ENCODE measurements at places on chromosomes 6 and 20. TPM values are rescaled to one million over a fixed set of nuclear protein-coding genes. Genes with fewer than 3 reads are reported as not detected.

The SLC22A2 gene
- total RNA-seq = not detected

The FAXC gene
- 8.5 TPM for total RNA-seq

The SNX9 gene
- total RNA-seq = 26.4 TPM

The FAM217A gene
- not detected for total RNA-seq

The ENPP4 gene
- total RNA-seq = 2.3 TPM

The PKIB gene
- total RNA-seq = 89.3 TPM

The TRAM2 gene
- total RNA-seq = 9.6 TPM

The GGTLC1 gene
- total RNA-seq = not detected

DNA sequence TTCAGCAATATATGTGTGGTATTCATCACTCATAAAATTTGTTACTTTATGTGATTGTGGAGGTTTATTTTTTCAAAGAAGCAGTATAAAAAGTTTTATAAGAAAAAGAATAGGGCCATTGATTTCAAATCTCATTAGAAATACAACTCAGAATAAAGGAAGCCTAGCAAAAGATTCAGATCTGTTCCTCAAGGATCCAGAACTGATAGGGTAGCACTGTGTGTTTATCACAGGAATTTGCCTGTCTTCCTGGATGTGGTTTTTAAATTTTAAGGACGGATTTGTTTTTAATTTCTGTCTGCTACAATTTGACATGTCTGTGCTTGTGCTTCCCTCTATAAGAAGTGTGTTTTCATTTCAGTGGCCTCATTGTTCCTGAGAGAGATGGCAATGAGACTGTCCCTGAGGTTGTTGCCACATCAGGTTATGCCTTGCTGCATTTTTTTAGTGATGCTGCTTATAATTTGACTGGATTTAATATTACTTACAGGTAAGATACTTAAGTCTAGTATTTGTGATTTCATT, 74.6 kb downstream of the ATRN start:
- no peak for DNase-seq

GRCh38 chr6:10954590-10955010, 67.7 kb downstream of the SYCP2L start:
- peak; percentile 18 for DNase-seq

GRCh38 chr6:113427617-113428016, 429.5 kb upstream of the MARCKS start:
- no peak for DNase-seq

DNA sequence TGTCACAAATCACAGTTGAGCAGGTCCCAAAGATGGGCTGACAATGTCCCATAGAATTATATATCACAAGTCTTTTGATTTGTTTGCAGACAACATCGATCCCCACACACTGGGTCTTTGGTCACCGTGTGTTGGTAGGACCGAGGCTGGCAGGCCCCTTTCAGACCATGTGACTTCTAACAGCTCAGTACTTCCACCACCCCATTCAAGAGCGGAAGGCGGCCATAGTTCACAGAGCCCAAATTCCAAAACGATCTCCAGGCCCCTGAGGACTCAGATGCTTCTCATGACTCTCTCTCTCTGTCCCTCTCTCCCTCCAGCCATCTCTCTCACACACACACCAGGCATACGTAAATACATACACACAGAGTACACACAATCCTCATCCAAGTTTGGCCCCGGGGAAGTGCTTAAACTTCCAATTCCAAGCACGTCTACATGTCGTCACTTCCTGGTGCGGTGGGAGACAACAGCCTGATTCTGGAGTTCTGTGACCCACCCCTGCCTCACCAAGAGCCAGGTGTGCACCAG, 155.9 kb upstream of the INSM1 start:
- DNase-seq = no peak

DNA sequence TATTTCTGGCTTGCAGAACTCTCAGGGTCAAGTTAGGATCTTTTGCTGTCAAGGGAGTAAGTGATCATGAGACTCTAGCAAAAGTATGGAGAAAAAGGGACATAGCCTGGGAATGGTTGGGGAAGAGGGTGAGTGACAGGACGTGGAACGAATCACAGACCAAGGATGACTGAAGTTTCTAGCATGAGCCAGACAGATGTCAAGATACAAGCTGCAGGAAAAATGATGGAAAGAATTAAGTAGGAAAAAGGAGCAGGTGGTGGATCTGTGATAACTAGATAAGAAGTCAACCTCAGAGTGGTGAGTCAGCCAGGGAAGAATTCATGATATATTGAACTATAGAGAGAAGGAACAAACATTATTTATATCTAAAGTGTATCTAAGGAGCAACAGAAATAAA, 159.8 kb upstream of the SYNDIG1 start:
- peak; percentile 8 for DNase-seq

GRCh38 chr6:106431405-106431804, 70.9 kb downstream of the CRYBG1 start:
- no peak for DNase-seq

DNA sequence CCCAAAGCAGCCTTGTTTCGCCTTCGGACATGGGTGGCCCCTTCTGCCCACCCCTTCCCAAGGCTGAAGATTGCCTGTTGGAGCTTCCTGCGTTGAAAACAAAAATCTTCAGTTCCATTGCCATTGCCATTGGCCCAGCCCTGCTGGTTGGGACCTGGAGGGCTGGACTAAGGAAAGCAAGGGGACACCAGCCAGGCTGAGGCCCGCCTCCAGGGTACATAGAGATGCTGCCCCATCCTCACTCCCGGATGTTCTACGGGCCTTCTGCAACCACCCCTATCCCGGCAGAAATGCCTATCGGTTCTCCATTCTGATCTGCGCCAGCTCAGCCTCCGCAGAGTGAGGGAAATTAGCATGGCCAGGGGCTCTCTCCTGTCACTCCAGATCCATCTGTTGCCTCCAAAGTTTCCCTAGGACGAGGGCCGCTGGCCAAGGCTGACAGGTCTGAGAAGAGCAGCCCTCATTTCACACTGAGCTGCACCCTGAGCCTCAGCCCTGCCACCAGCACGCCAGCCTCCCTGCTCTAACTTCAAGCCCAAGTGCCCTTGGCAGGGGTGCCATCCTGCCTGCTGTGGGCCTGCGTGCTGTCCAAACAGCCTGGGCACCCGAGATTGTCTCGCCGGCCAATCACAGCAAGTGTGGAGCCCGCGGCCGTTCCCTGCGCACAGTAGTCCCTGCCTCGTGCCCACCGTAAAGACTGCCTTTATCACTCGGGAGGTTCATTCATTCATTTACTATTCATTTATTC, 13.4 kb upstream of the STX16 start:
- no peak for DNase-seq

DNA sequence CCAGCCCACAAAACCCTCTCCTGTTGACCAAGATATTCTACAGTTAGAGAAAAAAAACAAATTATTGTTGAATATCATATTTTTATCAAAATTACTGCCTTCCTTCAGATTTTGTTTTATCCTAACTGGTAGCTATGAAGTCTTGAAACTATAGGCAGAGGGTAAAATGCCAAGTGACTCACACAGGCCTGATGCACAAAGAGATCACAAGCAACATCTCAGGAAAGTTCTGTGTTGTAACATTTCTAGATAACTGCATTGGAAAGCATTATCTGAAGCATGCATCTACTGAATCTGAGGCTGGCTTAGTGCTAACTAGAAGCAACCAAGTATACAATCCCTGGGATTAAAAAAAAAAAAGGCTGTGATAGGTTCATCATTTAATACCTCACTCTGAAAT, 134.2 kb downstream of the PKHD1 start:
- DNase-seq = no peak

DNA sequence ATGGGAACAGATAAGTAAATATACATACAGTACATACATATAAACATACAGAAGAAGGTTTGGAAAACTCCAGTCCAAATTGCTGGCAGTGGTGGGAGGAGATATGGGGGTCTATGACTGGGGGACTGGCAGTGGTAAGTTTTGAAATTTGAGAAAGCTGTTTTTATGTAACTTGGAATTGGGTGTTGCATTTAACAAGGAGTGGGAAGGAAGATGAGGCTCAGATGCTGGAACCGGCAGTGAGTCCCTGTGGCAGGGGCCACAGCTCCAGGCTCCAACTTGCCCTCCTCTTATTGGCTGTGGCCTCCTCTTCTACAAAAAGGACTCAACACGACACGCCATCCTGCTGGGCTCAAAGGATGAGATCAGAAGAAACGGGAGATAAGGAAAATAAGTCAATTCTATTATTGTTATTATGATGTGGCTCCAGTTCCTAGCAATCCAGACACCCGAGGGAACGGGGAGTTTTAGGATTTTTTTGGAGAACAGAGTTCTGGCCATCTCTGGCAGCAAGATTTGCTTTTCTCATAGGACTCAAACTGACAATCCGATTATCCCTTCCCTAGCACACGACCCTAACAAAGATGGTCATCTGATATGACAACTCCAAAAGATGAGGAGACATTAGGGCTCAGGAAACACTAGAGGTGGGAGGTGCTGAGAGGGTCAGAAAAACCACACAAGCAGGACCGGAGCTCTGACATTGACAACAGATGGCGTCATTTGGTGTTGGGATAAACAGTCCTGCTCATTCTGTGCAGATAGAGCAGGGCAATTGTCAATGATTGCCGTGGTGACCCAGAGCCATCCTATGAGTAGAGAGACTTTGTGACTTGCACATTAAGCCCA, 6.0 kb upstream of the TGM2 start:
- DNase-seq = no peak

DNA sequence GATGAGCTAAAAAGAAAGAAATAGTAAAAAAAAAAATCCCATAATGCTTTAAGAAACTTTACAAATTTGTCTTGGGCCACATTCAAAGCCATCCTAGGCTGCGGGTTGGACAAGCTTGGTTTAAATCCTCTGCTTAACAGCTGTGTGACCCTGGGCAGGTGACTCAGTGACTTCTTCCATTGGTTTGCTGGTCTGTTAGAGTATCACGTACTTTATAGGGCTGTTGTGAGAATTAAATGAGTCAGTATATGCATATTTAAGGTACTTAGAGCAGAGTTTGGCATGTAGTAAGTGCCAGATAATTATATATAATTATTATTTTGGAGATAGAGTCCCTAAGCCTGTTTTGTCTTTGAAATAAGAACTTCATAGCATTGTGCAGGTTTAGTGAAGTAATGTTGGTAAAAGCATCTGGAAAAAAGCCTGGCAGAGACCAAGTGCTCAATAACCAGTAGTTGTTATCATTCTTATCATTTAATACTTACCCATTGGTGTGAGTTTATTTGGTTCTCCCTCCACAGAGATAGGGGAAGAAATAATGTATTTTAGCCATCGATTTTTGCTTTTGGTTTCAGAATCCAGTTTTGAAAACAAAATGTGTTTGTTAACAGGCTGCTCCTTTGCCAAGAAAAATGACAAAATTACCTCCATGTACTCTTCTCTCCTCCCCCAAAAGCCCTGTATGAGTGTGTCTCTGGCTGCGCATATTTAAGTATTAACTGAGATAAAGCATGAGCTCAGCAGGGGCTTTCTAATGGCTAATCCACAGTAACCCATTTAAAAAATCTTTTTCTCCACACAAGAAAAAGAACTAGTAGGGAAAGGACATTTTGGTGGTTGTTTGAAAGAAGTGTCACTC, 67.2 kb downstream of the FOXO3 start:
- DNase-seq = no peak

DNA sequence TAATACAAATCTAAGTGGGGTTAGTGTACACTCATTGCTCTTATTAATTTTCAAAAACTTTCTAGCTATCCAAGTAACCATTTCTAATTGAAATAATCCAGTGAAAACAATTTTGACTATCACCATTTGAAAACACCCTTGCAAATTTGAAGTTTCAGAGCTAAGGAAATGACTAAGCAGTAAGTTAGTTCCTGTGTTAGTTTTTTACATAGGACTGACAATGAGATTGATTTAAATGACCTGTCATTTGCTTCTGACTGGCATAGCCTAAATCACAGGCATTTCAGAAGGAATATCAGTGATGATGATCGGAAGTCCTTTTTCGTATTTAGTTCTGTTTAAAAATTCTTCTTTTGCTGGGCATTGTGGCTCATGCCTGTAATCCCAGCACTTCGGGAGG, 27.0 kb downstream of the STK4 start:
- DNase-seq = no peak

- DNase-seq = no peak
Observed at GRCh38 chr20:43559147-43559987, 540 bp downstream of the SGK2 start.

DNA sequence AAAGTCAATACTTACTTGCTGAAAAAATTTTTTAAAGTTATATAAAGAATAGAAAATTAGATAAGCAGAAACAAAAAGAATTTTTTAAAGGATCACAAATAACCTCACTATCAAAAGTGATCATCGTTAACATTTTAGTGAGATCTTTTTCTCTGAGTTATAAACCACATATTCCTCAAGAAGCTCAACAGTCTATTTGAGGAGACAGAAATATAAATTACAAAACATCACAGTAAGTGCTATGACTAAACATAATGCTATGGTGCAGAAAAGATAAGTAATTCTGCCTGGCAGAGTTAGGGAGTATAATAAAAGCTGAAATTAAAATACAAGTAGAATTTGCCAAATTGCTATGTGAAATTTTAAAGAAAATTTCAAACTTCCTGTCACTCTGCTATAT, 226.7 kb downstream of the LMBRD1 start:
- no peak for DNase-seq

DNA sequence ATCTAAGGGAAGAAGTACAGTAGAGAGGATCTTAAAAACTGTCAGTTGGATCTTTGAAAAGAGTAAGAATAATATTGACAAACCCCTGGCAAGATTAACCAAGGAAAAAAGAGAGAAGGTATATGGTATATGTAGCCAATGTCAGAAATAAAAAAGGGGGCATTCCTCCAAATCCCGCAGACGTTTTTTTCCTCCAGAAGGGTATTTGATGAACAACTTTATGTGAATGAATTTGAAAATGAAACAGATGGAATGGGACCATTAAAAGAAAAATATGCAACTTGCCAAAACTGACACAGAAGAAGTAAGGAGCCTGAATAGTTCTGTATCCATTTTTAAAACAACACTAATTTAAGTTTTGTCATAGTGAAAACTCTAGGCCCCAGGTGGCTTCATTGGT, 35.7 kb downstream of the GFRA4 start:
- no peak for DNase-seq

DNA sequence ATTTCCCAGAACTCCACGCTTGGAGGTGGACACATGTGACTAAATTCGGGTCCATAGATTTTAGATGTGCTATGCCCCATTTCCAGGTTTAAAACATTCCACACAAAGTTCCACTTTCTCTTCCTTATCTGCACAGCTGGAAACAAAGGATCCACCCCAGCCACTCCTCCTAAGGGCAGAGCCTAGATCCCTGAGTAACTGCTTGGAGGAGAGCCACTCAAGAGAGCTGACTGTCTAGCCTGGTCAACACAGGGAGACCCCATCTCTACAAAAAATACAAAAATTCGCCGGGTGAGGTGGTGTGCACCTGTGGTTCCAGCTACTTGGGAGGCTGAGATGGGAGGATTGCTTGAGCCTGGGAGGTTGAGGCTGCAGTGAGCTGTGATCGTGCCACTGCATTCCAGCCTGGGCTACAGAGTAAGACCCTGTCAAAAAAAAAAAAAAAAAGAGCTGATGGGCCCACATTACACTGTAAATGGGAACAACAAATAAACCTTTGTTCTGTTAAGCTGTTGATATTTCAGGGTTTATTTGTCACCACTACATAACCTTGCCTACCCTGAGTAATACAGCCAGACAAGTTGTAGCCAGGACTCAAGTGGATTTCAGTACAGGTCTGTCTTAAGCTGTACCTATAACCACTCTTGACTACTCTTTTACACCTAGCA, 25.8 kb upstream of the SNRPC start:
- DNase-seq = no peak

GRCh38 chr6:106890447-106890846, 84.1 kb downstream of the CD24 start:
- DNase-seq = no peak

GRCh38 chr6:98977671-98978292, 30.0 kb upstream of the FBXL4 start:
- peak; percentile 6 for DNase-seq

- no peak for DNase-seq
Observed at GRCh38 chr6:106643061-106643460, 13.7 kb downstream of the QRSL1 start.

- no peak for DNase-seq
Observed at GRCh38 chr20:15297059-15297875, 959.9 kb upstream of the FLRT3 start.
